ENCODE measurements at places on chromosomes 12 and 14. TPM values are rescaled to one million over a fixed set of nuclear protein-coding genes. Genes with fewer than 3 reads are reported as not detected.

CLEC9A gene
- total RNA-seq = not detected

AKAP5 gene
- 1.5 TPM for total RNA-seq

DNAJC22 gene
- 14.3 TPM for total RNA-seq

KLRF1 gene
- total RNA-seq = 0.49 TPM

SYCP3 gene
- not detected for total RNA-seq

TMEM229B gene
- total RNA-seq = 4.9 TPM

RHEBL1 gene
- total RNA-seq = 2.4 TPM

AMIGO2 gene
- 44.3 TPM for total RNA-seq

OTX2 gene
- not detected for total RNA-seq

ANO2 gene
- 0.89 TPM for total RNA-seq

OVCH1 gene
- not detected for total RNA-seq

LRRC10 gene
- total RNA-seq = not detected

TAS2R8 gene
- total RNA-seq = not detected

DACT1 gene
- total RNA-seq = 10.1 TPM

PTPRO gene
- total RNA-seq = 1.7 TPM

MORN3 gene
- total RNA-seq = 0.23 TPM

SRRM4 gene
- total RNA-seq = 0.04 TPM

IFI27 gene
- total RNA-seq = 2,076 TPM

MANSC1 gene
- total RNA-seq = 0.39 TPM

BICDL1 gene
- 1.4 TPM for total RNA-seq
